GM23338 (cell line): ENCODE measurements at places on chromosomes 7 and 10.

GRCh38 chr7:77326131-77326530, 90.0 kb downstream of the GSAP start:
- DNase-seq, result no peak

DNA sequence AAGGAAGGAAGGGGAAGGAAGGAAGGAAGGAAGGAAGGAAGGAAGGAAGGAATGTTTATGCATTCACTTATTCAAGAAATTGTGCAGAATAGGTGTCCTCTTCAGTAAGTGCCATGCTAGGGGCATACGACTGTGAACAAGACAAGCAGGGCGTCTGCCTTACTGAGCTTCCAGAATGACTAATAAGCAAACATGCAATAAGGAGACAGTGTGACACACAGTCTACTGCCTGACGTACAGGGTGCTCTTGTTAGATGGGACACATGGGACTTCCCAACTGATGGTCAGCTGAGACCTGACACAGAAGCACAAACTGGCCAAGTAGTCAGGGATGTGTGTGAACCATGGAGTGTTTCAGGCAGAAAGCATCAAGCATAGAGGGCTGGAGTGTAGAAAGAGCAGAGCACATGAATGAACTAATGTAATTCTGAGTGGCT, 18.2 kb downstream of the DNAJC12 start:
- no peak for DNase-seq

GRCh38 chr10:92420546-92421275, 129.7 kb downstream of the MARCHF5 start:
- DNase-seq, result peak; percentile 69

DNA sequence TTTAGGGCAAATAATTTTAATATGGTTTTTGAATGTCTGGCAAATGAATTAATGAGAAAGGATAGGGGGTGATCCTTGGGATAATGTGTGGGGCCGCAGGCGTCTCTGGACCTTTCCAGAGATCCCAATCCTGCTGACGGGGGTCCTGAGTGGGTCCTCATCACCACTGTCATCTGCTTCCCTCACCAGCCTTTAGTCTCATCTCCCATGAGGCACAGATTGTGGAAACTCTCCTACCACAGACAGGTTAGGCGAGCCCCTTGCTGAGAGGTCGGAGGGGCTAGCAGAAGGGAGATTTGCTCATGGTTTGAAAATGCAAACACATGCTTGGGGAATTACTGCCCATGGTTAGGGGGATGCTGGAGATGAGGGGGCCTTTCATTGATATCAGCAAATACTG, 484.6 kb downstream of the RPS24 start:
- no peak for DNase-seq

- no peak for DNase-seq
Observed at GRCh38 chr10:17175551-17175950, 25.9 kb downstream of the TRDMT1 start.

- DNase-seq, result no peak
Observed at GRCh38 chr10:79454259-79454658, 8.8 kb upstream of the ZCCHC24 start.

GRCh38 chr7:24701261-24702235, 55.7 kb downstream of the GSDME start:
- no peak for DNase-seq

- DNase-seq, result no peak
Observed at GRCh38 chr7:132117636-132118035, 458.6 kb downstream of the PLXNA4 start.
